Stimulated activated naive CD4-positive, alpha-beta T cell treated with Interleukin-2 at 50 U/mL for 16 hours (primary cell): ENCODE measurements at places on chromosomes 7 and 10.
A peak's percentile ranks its signal among the peaks of the same experiment; 100 is the strongest.

DNA sequence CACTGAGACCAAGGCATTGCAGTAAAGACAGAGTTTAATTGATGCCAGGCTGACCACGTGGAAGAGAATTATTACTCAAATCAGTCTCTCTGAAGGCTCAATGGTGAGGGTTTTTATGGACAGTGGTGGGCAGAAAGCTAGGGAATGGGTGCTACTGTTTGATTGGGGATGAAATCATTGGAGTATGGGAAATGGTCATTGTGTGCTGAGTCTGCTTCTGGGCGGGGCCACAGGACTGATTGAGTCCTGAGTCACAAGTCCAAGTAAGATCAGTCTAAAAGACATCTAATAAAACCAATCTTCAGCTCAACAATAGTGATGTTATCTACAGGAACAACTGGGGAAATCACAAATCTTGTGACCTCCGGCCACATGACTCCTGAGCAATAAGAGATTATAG lies 868.4 kb downstream of the SORCS3 start:
- DNase-seq = no peak

GRCh38 chr10:130045091-130045652 lies 65.5 kb downstream of the C10orf143 start:
- DNase-seq = no peak

- peak; percentile 77 for DNase-seq
Measured at GRCh38 chr10:98446661-98447221, at the start of gene HPS1. TSS of gene HPS1 (minus strand) at chr10:98446935. CDS start at chr10:98443240, 3,695 bp downstream.

GRCh38 chr7:20450536-20450935 lies 119.8 kb downstream of the ITGB8 start:
- DNase-seq = no peak

DNA sequence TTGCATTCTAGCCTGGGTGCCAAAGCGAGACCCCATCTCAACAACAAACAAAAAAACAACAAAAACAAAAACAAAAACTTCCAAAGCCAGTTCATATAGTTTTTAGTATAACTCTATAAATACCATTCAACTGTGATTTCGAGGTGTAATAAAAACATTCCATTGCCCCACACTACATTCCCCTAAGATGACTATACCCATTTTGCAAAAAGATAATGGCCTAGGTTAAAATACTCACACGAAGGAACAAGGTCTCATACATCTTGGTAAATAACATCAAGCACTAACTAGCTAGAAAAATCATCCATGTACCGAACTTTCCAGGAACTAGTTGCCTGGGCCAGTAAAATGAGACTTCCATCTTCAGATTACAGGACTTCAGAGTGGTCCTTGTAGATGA lies 55.4 kb downstream of the GLI3 start:
- no peak for DNase-seq

GRCh38 chr10:88064608-88065382 lies 201.4 kb downstream of the PTEN start:
- DNase-seq = no peak

DNA sequence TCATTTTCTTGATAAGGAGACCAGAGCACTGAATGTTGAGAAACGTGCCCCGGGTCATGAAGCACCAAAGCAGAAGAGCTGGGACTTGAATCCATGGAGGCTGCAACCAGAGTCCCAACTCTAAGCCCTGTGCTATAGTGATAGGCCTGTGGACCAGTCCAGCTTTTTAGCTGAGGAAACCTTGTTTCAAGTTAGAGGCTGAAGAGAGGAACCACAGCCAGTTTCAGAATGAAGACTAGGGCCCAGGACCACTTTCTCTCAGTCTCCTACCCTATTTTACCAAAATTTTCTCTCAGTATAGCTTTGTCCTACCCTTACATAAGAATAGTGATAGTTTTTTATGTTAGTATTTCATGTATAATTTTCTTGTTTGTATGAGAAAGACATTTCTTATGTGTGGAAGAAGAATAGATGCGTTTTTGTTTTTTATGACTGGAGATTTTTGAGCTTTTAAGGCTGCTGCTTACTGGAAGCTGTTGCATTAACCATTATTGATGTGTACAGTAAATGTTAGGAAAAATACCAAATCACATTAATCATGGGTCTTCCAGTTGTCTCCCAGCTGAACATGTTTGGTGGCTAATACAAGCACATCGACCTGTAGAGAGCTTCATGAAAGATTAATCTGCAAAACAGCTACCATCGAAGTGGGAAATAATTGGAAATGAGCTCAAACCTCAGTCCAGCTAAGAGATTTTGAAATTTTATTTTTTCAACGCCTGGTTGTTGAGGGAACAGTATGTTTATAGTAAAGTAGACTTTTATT lies 45.0 kb upstream of the CSTF2T start:
- DNase-seq = no peak

- no peak for DNase-seq
Measured at GRCh38 chr7:3201937-3202710, 98.9 kb upstream of the SDK1 start.

- no peak for DNase-seq
Measured at GRCh38 chr7:25884265-25884828, 267.7 kb upstream of the NFE2L3 start.

- no peak for DNase-seq
Measured at GRCh38 chr7:118590107-118590506, 365.6 kb downstream of the ANKRD7 start.

GRCh38 chr7:70512761-70513160 lies 619.2 kb upstream of the GALNT17 start:
- no peak for DNase-seq

GRCh38 chr7:56092789-56093531 lies at the start of gene PHKG1:
TSS of gene PHKG1 (minus strand) at chr7:56092952. CDS start at chr7:56088941, 4,011 bp downstream.
- no peak for DNase-seq

- DNase-seq = no peak
Measured at GRCh38 chr7:86962623-86963022, 96.8 kb downstream of the ELAPOR2 start.

DNA sequence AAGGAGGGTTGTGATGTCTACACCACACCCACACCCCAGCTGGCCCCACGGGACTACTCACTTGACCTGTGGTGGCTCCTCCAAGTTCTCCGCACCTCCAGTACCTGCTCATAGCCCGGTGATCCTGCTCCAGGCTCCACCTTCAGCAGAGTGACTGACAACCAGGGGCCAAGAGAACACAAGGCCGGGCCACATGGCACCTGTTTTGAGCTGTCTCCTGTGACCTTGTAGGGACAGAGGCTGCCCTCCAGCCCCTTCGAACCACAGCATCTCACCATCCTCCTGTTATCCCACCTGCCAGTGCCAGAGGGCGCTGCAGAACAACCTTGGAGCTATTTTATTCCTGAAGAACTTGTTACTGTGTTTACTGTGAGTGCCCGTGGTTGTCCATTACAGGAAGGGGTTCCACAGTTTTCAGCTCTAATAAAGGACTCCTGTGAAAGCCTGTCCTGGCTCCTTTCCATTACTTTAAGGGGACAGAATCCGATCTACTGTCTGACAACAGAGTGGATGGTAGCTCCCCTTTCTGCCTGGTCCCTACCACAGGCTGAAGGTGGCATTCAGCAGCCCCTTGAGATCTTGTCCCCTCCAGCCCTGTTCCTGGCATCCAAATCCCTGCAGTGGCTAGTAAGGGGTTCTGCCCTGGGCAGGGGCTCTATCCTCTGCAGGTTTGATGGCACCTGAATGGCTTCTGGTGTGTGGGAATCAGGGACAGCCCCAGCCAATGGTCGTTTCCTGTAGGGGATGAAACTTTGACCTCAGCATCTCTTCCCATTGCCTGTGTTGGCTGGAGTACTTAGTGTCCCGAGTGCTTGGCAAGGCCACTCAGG lies 50.8 kb downstream of the C10orf120 start:
- DNase-seq = no peak

DNA sequence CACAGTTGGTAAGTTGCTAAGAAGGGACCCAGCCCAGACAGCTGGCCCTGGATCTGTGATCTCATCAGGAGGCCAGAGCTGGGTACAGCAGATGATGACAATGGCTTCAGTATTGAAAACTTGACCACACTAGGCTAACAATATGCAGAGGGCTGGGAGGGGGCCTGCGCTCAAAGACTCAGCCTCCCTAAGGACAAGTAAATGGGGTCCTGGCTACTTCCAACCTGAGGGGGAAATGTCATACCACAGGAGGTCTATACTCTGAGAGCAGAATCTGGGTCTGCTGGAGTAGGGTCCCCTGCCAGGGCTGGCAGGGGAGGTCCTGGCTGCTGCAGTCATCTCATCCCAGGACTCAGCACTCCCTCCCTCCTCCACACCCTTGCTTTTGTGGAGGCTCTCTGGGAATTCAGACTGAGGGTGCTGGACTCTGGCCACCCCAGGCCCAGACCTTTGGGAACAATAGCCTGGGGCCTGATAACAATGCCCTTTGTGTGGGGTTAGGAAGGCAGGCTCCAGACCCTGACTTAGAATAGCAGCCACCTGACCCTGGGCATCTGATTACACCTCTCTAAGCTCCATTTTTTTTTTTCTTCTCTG lies 1.4 kb downstream of the FXYD4 start:
- DNase-seq = no peak
